NCI-H1105 (cell line): ENCODE measurements at places on chromosomes 7 and 10.

- DNase-seq: no peak
Observed at GRCh38 chr10:27826369-27826768, 80.8 kb upstream of the MKX start.

DNA sequence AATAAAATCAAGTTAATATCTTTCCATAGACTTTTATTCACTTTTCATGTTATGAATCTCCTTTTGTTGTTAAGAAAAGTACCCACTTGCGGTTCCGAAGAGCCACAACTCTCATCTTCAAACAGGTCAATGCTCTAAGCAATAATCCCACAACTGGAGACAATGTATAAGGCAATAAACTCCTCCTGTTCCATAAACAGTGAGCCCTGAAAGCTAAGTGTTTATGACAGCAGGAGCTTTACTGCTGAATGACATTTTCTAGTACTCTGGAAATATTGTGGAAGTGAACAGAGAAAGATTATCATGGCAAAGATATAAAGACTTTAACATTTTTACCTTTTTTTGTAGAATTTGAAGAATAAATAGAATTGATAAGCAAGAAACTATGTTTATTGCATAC lies 213.5 kb upstream of the MBL2 start:
- no peak for DNase-seq

GRCh38 chr10:59865101-59865500 lies 41.3 kb downstream of the CCDC6 start:
- DNase-seq: peak; percentile 11

DNA sequence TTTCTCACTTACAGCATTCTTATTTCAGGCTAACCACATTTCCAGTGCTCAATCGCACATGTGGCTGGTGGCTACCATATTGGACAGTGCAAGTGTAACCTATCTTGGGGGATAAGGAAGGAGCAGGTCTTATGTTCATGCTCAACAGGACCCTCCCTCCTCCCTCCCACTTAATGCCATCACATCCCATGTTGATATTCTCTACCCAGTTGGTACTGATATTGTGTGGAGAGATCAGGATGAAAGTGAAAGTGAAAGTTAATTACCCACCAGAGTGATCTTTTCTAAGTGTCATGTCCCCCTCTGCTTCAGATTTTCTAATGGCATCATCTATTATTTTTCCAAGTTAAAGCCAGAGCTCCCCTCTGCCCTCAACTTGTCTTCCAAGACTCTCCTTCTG lies 91.6 kb downstream of the BMPER start:
- DNase-seq: no peak

- DNase-seq: no peak
Observed at GRCh38 chr7:47804767-47805545, 143.3 kb downstream of the PKD1L1 start.

DNA sequence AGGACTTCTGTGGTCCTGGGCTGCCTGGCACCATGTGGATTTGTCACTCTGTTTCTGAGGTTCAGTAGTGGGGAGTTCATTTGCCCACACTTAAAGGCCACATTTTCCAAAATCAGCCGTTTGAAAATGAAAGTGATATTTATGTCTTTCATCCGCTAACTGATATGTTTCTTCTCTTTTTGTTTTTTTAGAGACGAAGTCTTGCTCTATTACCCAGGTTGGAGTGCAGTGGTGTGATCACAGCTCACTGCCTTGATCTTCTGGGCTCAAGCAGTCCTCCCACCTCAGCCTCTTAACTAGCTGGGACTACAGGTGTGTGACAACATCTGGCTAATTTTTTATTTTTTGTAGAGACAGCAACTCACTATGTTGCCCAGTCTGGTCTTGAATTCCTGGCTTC lies 58.6 kb downstream of the EBLN1 start:
- no peak for DNase-seq

DNA sequence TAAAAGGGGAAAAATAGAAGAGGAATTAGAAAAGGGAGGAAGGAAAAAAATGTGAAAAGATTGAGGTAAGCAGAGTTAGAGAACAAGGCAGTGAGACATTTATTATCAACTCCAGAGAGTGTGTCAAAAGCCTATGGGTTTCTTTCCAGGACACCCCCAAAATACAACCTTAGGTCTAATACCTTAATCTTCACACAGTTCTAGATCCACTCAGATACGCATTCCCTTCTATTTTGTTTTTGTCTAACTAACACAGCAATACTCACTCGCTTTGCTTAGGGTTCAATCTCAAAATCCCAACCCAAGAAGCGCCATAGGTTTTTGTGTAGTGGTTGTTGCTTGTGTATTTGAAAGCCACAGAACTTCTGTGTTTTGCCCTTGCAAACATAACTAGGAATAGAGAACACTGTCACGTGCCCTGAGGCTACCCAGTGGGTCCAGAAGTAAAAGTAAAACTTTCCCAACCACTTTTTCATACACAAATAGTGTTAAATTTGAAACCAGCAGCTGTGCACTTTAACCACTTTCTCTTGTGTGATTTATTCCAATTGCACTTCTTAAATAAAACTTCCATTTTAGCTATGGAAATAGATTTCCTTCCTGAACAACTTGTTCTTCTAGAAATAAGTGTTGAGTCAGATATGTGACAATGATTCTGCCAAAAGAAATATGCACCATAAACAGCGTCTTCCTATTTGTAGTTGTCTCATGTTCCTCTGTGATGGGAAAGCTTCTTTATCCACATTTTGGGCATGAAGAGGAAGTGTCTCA lies 414.7 kb upstream of the GHITM start:
- DNase-seq: no peak

- no peak for DNase-seq
Observed at GRCh38 chr7:99392046-99392445, 16.4 kb downstream of the PDAP1 start.

DNA sequence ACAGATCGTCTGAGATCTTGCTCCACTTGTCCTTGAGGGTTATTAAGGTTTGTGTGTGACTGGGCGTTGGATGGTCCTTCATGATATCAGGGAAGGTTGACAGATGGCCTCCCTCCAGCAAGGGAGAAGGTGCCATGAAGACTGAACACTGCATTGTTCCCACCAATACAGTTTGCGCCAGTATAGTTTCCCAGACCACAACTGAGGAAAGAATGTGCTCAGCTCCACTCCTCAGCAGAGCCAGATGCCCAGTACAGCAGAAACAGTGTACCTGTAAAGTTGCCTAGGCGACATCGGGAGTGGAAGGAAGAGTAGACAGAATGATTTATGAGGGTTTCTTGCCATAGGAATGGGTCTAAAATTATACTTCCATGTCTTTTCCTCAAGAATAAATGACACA lies 137.5 kb downstream of the ST7 start:
- no peak for DNase-seq

DNA sequence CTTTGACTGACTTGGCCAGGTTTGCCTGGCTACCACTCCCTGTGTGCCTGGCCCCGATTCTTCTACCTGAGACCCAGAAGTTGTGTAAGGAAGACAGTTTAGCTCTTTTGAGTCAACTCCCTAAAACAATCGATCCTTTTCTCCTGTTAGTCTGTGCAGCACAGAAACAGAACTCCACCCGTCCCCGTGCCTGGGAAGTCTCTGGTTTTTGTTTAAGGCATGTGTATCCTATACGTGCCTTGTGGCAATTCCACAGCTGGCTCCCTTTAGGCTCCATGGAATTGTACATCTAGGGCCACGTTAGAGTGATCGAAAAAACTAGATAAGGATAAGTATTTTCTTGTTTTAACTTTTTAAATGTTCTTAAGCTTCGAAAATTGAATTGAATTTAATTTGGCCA lies 131.6 kb downstream of the BICC1 start:
- DNase-seq: no peak

DNA sequence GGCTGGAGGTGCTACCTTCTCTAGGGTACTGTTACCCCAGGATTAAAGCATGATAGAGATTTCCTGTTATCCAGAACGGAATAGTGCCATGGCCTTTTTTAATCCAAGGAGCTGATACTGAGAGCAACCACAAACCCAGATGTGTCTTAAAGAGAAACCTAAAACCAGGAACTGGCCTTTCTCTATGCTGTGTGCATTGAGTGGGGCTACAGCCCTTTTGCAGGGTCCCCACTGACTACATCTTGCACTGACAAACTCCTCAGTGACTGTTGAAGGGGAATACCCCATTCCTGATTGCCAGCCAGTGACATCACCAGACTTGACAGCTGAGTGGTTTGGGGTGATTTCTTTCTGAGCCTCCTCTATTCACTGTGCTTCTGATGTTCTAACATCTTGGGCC lies 81.9 kb upstream of the CAPZA2 start:
- DNase-seq: no peak

DNA sequence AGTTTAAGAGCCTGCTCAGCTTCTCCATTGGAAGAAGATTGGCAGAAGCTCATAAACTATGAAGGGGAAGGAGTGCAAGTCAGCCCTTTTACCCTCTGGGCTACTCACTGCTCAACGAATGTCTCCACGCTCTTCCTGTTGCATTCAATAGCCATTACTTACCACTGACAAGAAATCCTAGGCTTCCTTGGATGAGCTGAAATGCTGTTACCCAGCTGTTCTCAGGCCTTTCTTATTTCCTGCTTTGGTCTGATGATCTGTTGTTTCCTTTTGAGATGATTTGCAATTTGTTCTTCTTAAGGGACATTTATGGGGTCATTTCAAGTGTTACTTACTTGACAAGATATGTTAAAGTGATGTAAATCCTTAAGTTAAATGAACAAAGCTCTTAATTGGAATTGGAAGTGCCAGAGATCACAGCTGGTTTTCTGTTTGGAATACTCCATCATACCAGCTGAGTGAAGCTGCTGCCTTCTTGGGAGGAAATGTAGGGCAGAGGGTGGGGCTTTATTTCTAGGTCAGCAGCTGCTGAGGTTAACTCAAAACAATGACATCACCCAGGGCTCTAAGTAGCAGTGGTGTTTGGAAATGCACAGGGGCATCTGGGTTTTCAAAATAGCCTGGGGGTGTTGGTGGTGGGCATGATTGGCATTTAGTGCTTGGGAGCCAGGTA lies 170.0 kb downstream of the PRKCQ start:
- DNase-seq: no peak

- DNase-seq: no peak
Observed at GRCh38 chr10:114157912-114158311, 16.1 kb downstream of the CCDC186 start.

DNA sequence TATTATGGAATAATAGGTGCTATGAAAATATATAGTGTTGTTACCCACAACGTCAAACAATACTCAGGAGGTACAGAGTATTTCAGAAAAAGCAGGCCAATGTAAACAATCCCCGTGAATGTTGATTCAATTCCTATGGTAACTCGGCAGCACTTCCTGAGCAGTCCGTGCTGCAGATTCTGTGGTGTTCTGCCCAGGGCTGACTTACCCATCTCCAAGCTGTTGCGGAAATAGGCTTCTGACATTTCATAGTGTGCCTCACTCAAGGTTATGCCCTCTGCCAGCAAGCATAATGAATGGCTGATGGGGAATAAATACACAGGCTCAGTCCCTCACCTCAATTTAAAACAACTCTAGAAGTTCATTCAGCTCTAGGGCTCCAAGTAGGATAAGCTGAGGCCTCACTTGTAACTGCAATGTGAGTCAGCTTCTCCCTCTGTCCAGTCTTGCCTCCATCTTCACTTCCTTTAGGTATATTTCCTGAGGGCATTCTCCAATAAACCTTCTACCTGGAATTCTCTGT lies 177.6 kb downstream of the GNAI1 start:
- DNase-seq: no peak

DNA sequence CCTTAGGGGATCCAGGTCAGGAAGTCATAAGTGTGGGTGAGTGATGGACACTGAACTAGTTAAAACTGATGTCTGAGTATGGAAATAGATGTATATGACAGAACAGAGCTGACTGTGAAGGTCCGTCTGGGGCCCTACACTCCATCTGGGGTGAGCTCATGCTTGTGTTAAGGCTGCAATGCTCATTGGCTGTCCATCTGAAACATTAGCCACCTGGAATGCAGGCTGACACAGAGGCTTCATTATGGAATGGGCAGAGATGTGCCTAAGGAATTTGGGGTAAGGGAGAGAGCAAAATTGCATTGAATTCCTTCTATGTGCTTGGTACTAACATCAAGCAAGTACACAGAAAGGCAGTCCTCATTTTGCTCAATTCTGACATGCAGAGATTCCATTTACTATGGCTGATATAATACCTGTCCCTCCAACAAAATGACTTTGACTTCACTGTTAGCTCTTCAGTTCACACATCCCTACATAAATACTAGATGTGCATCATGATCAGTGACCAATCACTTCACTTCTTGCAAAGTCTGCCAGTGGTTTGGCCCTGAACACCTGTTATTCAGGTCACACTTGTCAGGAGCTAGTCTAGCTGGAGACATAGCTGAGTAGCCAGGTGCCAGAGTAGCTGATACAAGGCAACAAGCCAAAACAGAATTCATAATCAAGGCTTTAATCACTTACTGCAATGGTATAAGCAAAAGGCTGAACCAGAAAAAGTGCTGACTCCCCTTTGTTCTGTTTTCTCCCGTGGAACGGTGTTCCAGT lies 128.9 kb upstream of the VWC2 start:
- peak; percentile 6 for DNase-seq

- DNase-seq: no peak
Observed at GRCh38 chr7:42913591-42913990, 1.7 kb upstream of the C7orf25 start.

DNA sequence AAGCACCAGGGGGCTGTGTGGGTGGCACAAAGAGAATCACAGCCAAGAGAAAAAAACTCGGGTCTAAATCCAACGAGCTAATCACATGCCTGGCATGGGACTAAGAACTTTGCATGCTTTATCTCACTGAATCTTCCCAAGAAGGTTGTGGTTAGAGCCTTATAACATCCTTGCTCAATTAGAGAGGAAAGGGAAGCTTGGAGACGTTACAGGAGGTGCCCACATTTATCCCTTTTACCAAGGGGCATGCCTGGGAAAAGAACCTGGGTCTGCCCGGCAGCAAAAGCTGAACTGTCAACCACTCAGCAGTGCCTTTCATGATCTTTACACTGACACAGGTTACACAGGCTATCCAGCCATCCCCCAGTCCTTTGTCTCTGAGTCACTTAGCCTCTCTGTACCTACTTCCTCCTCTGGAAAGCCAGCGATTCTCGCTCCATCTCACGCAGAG lies 190.1 kb downstream of the PRPF18 start:
- no peak for DNase-seq

GRCh38 chr10:61899663-61899996 lies 1.9 kb upstream of the ARID5B start:
- no peak for DNase-seq

- no peak for DNase-seq
Observed at GRCh38 chr7:88789480-88790064, 6.0 kb downstream of the TEX47 start.

DNA sequence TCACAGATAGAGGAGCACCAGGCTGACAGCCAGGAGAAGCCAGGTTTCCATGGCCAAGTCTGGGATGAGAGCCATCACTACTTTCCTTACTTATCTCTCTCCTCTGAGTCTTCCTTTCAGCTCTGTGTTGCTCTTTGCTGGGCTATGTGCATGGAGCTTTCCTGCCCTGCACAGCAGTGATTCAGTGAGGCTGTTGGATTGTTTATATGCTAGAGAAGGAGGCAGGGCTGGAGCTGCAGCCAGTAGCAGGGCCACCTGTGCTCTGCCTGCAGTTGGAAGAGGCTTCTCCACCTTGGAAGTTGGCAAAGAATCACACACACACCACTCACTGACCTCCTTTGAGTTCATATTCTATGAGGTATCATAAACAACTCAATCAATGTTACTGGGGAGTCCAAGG lies at the start of gene CYP3A4:
TSS of gene CYP3A4 (minus strand) at position 178 of the 400 bp plus-strand sequence. CDS start at position 75, 103 bp downstream.
- no peak for DNase-seq

GRCh38 chr7:81158189-81158588 lies 239.3 kb upstream of the SEMA3C start:
- no peak for DNase-seq

GRCh38 chr7:85186521-85187241 lies at the start of gene SEMA3D:
TSS of gene SEMA3D (minus strand) at chr7:85187056. CDS start at chr7:85121891, 65,165 bp downstream.
- DNase-seq: peak; percentile 75

- DNase-seq: no peak
Observed at GRCh38 chr7:107746006-107746405, 2.1 kb downstream of the CBLL1 start.
